ENCODE measurements at places on chromosomes 7 and 10.

DNA sequence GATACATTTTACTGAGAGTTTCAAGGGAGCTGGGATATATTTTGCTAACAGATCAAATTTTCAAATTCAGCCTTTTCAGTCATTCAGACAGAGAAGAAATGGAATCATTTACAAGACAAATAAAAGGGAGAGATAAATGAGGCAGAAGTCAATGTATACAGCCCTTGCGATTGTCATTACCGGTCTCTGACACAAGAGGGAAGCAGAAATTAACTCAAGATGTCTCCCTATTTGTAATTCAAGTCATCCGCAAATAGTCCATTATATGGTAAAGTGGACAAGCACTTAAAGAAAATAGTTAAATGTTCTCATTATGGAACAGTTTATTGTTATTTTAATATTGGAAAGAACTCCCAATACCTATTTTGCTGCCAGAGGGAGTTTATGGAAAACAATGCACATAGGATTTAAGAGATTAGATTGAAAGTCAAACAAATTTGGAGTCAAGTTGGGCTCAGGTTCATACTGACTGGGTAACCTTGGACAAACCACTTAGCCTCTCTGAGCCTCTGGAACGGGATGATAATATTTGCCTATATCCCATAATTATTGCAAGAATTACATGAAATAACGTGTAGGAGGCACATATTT is 89.3 kb upstream of the PRKCQ start:
- DNase-seq = no peak

GRCh38 chr7:105538339-105538738 is 6.3 kb downstream of the RINT1 start:
- DNase-seq = no peak

DNA sequence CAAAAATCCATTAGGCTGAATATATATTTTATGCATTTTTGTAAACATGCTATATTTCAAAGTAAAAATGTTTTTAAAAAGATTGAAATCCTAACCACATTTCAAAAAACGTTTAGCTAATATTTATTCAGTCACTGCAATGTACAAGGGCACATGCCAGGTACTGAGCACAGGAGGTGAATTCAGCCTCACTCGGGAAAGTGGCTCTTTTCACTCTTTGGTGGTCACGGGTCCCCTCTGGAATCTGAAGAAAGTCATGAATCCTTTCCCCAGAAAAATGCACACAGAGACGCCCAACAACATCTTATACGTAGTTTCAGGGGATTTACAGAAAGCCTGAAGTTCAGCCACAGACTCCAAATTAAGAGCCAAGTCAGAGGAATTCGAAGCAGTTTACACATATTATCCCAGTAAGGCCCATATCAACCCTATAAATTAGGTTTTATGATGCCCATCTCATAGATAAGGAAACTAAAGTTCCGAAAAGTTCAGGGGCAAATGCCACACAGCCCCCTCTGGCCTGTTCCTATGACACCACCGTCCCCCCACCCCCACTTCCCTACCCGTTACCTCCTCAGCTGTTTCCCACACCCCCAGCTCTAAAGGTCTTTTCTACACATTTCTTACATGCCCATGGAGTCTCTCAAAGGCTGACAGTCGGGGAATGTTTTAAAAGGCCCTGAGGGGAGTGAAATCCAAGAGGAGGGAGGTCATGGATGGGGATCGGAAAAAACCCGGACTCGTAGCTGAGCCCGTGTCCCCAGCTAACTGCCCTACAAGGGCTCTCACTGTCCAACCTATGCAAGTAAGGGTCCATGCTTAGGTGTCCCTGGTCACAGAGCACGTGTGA is 9.6 kb upstream of the SVOPL start:
- DNase-seq = no peak

DNA sequence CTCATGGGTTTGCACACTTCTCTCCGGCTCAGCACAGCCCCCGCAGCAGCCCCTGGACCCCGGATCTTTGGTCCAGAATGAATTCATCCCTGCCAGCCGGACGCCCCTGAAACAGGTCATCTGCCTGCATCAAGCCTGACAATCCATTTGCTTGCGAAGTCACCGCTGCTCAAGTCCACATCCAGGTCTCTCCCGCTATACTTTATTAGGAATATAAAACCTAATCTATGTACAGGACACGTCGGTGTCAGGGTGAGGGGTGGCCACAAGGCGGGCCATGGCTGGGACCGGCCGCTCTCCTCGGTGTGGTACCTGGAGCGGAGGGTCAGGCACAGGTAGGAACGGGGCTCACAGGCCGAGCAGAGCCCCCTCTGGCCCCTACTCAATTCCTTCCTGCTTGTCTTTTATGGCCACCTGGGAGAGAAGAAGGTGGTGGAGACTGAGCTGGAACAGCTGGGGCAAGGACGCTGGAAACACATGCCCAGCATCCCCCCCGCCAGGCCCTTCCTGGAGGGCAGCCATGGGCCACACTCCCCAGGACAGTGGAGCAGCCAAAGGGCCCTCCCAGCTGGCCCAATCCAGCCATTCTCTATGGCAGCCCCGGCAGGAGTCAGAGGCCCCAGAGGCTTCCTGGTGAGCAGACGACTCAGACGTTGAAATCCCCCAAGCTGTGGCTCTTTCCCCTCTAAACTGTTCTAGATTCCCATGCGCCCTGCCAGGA is 5.3 kb downstream of the POLR2J start:
- no peak for DNase-seq

DNA sequence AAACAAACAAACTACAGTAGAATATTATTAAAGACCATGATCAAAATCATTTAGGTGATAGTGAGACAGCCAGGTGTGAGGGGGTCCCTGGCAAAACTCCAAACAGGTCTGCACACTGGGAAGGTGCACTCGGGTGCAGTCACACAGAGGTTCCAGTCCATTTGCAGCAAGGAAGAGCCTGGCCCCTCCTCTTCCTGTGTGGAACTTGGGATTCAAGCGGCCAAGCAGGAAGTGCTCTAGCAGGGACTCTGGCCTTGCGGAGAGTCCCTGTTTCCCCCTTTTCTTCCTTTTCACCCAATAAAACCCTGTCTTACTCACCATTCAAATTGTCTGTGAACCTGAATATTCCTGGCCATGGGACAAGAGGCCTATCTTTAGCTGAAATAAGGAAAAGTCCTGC is 181.8 kb downstream of the LRRTM3 start:
- no peak for DNase-seq

DNA sequence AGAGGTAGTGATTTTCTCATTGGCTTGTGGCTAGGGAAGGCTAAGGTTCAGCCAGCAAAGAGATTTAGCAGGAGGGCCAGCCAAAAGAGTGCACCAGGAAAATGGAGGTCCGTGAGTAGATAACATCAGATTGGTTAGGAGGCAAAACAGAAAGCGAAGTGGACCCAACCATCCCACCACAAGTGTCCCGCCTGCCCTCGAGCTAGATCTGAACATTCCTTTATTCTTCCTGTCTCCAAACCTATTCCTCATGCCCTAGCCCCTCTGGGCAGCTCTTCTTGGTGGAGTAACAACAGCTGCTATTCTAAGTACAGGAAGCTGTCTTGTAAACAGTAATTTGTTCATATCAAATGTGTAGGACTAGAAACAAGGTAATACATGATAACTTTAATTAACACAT is 85.7 kb upstream of the BET1 start:
- no peak for DNase-seq

DNA sequence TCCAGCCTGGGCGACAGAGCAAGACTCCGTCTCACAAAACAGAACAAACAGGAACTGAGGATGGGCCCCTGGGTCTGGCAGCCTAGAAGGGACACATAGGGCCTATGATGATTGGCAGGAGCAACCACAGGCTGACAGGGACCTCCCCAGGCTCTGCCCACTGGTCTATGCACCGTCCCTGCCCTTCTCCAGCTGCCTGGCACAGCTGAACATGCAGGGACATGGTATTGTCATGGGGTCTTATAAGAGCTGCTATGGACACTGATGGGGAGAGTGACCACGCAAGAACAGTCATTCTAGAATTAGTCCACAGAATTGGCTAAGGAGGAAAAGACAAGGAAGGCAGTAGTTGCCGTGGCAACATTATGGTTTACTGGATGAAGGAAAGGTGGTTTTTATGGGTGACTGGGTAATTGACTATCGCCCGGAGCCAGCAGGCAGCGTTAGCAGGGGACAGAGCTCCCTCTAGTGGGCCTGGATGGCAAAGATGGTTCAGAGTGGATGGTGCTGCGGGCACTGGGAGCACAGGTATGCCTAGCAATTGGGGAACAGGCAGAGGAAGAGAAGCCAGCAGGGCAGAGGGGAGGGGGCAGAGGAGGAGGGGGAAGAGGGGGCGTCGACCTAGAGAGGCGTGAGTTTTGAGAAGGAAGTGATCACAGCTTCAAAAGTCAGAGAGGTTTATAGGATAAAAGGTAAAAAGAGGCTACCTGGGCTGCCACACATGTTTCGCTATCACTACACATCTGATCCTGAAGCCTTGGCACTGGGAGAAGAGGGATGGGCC is 7.8 kb upstream of the TRIM56 start:
- DNase-seq = peak; percentile 81

GRCh38 chr7:80740778-80741545 is 102.5 kb downstream of the CD36 start:
- DNase-seq = no peak

DNA sequence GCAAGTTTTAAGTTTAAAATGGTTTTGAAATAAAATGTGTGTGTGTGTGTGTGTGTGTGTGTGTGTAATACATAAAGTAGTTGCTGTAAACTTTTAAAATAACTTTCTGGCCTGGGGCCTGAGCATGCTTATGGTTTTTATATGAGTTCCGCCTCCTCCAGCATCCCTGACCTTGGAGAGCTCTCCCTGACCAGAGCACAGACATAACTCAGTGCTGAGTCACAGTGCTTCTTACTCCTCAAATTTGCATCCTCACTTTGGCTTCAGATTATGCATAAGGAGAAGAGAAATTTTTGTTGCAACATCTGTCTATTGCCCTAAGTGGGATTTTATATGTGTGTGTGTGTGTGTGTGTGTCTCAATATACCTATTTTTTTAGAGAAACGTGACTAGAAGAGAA is 200.8 kb downstream of the ELMO1 start:
- DNase-seq = peak; percentile 75

- DNase-seq = no peak
Observed at GRCh38 chr7:8384901-8385300, 48.5 kb upstream of the NXPH1 start.

DNA sequence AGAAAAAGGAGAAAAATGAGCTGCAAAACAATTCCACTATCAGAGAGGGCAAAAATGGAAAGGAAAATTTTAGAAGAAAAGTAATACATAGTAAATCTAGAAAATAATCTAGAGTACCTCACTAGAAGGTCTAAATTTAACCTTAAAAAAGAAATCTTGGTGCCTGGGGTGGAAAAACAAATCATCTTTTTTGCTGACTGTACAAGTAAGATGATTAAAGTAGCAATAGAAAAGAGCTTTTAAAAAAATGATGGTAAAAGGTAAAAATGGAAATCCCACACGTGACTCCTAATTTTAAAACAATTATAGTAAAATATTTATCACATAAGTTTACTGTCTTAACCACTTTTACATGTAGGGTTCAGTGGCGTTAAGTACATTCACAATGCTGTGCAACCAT is 28.8 kb upstream of the GOT1 start:
- DNase-seq = no peak

DNA sequence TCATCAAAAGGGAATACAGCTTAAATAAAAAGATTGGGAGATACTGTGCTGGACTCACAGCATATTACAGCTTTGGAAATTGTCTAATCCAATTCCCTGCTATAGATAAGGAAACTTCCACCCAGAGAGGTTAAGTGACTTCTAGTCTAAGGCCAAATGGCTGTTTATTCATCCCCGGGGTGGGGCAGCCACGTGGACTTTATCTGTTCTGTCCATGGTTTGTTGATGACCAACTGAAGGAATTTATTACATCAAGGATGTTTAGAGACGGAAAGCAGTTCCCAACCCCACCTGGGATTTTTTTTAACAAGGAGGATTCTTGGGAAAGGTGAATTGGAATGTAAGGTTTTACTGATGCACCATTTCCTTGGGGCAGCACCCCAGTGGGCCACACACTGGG is 88.6 kb downstream of the ATXN7L1 start:
- DNase-seq = no peak

DNA sequence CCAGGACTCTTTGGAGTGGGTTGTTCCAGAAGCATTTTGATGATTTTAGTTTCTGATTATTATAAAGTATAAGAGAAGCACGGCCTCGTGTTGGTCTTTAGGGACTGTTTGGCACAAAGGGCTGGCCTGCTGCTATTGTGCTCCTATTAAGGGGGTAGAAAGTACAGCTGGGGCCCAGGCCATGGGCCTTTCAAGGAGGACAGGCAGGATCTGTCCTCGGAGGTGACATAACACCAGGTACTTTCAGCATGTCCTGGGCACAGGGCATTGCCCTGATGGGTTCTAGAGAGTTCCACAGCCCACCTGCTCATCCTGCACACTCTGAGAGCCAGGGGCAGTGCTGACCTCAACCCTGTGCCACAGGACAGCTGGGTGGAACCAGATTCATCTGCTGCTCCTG is 24.9 kb downstream of the STRA8 start:
- no peak for DNase-seq

DNA sequence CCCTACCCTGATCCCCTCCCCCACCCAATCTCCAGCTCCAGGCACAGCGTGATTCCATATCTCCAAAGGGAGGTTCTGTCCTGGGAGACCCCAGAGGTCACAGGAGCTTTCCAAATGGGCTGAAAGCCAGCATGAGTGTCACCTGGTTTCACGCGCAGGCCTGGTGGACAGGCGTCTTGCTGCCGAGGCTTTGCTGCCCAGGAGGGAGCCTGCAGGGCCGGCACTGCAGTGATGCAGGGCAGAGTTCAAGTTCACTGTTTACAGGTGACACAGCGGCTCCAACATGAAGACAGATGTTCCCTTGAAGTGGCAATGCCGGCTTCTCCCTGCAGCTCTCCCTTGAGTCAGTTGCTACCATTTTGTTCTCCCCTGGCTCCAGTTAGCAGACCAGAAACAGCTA is 104.3 kb downstream of the TCERG1L start:
- no peak for DNase-seq

- peak; percentile 92 for DNase-seq
Observed at GRCh38 chr7:28958235-28958979, at the start of gene TRIL. Gene TRIL (minus strand): TSS chr7:28958330. CDS start chr7:28958046, 284 bp downstream.

DNA sequence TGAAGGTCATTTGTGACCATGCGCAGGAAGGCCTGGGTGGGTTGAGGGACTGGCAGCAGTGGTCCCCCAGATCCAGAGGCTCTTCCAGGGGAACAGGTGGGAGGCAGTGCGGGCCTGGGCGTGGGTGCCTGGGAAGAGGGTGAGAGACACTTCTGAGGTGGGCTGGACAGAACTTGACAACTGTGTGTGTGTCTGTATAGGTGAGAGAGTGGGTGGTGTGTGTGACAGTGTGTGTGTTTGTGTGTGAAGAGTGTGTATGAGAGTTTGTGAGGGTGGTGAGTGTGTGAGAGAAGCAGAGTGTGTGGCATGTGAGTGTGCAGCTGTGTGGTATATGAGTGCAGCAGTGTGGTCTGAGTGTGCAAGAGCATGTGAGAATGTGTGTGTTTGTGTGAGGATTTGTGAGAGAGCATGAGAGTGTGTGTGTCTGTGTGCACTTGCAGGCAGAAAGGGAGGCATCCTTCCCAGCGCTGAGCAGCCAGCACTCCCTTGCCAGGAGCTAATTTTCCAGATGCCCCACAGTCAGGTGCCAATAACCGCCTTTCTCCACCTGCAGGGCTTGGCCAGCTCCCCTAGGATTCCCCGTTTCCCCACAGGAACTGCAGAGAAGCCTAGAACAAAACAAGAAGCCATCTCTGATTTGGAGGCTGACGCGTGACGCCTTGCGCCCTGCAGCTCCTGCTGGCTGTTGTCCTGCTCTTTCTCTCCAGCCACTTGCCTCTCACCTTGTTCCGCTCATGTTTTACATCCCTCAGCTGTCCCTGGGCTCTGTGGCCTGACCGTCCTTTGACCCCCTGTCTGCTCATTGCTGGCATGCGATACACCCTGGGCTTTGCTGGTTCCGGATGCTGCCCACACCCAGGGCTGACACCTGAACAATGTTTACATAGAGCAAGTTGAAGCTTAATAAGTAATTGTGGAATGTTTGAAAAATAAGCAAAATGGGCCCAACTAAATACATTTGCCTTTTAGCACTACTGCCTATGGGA is 88.0 kb downstream of the TMEM178B start:
- DNase-seq = no peak

All from femur (tissue), 1 donor.